ENCODE measurements at places on chromosomes 11 and 22. TPM values are rescaled to one million over a fixed set of nuclear protein-coding genes. Genes with fewer than 3 reads are reported as not detected.

The CCND1 gene
- total RNA-seq = 0.78 TPM

The VSIG2 gene
- total RNA-seq = 0.94 TPM

The PNPLA5 gene
- total RNA-seq = not detected

The SLC1A2 gene
- total RNA-seq = not detected
